ENCODE measurements at places on chromosomes 13 and 19.

- DNase-seq = no peak
Observed at GRCh38 chr19:54670576-54671357, 8.0 kb downstream of the LILRB4 start.

GRCh38 chr19:3119693-3120380, 16.0 kb upstream of the GNA15 start:
- DNase-seq = no peak

DNA sequence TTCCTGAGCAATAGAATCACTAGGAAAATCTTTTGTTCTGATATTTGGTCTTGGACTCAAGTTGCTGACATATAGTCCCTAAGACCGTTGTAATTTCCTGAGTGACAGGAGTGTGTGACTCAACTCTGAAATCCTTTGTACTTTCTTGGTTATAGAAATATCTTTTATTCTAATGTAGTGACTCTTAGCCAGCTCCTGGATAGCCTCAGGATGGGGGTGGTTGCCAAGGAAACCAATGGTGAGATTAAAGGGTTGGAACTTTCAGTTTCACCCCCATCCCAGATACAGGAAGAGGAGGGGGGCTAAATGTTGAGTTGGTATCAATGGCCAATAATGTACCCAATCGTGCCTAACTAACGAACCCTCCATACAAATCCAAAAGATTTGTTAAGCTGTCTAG, 41.8 kb downstream of the MBD3L2B start:
- DNase-seq = no peak

DNA sequence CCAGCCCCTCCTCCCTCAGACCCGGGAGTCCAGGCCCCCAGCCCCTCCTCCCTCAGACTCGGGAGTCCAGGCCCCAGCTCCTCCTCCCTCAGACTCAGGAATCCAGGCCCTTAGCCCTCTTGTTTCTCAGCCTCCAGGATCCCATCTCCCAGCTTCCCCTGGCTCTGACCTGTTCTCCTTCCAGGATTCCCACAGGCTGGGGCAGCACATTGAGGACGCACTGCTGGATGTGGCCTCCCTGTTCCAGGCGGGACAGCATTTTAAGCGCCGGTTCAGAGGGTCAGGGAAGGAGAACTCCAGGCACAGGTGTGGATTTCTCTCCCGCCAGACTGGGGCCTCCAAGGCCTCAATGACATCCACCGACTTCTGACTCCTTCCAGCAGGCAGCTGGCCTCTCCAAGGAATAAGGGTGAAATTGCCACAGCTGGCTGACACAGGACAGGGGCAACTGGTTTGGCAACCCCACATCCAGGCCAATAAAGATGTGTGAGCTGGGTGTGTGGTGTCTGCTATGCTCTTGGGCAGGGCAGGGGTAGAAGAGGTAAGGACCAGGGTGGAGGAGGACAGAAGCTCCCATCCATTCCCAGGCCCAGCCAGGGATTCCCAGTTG, 22.4 kb downstream of the CPT1C start:
- DNase-seq = no peak

- no peak for DNase-seq
Observed at GRCh38 chr13:109917422-109917821, 131.0 kb upstream of the IRS2 start.

GRCh38 chr19:46990991-46991676, 28.5 kb upstream of the NPAS1 start:
- DNase-seq = peak; percentile 17

DNA sequence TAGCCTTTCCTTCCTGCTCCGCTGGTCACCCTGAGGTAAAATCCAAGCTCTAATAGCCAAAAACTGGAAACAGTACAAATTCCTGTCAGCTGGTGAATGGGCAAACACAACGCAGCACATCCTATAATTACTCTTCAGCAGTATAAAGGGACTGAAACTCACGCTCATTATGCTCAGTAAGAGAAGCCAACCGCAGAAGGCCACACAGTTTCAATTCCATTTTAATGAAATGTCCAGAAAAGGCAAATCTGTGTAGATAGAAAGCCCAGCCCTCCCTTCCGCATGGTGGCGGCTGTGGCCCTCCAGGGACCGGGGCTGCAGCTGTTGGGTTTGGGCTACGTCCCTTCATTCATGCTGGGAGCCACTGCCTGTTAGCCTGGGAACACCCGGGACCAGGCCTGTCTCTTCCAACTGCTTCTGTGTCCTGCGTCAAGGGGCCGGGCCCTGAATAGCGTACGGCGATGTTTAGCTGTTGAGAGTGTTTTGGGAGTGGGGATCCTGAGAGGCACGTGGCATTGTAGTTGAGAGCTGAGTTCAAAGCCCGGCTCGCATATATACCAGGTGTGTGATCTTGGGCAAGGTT, 23.5 kb downstream of the NKPD1 start:
- no peak for DNase-seq

DNA sequence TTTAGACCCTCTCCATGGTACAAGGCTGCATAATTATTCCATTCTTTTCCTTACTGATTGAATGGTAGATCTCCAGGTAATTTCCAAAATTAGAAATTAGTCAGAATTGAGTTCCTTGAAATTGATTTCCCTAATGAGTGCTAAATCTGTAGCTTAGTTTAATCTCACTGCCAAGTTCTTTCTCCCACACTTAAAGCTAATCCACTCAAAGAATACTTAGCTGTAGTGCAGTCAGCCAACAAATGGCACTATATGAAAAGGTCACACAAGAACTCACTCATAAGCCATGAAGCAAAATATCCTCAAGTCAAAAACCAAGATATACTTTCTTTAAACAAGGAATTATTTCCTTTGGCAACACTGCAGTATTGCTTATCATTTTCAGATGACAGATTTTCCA, 62.0 kb downstream of the XPO4 start:
- DNase-seq = no peak

- DNase-seq = no peak
Observed at GRCh38 chr13:24911133-24911908, 147.4 kb downstream of the RNF17 start.

DNA sequence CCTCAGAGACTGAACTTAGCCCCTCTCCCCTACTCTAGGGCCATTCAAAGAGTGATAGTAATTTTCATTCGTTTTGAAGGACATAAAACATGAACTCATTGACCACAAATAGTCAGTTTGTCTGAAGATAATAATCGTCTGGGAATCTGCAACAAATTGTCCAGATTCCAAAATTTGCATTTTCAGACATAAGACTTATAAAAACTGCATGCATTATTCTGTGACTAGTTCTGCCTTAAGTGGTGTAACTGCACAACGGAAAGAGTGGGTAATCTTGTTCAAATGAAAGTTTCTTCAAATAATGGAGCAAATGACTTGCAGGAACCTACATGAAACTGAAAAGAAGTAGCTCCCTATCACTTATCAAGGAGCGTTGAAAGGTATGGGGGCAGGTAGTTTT, 8.4 kb downstream of the CSNK1A1L start:
- no peak for DNase-seq

GRCh38 chr13:49029570-49029969, 53.9 kb downstream of the FNDC3A start:
- DNase-seq = no peak

GRCh38 chr13:102970542-102970941, 95.7 kb downstream of the SLC10A2 start:
- DNase-seq = no peak

GRCh38 chr13:59633290-59633689, 530.4 kb downstream of the DIAPH3 start:
- no peak for DNase-seq

DNA sequence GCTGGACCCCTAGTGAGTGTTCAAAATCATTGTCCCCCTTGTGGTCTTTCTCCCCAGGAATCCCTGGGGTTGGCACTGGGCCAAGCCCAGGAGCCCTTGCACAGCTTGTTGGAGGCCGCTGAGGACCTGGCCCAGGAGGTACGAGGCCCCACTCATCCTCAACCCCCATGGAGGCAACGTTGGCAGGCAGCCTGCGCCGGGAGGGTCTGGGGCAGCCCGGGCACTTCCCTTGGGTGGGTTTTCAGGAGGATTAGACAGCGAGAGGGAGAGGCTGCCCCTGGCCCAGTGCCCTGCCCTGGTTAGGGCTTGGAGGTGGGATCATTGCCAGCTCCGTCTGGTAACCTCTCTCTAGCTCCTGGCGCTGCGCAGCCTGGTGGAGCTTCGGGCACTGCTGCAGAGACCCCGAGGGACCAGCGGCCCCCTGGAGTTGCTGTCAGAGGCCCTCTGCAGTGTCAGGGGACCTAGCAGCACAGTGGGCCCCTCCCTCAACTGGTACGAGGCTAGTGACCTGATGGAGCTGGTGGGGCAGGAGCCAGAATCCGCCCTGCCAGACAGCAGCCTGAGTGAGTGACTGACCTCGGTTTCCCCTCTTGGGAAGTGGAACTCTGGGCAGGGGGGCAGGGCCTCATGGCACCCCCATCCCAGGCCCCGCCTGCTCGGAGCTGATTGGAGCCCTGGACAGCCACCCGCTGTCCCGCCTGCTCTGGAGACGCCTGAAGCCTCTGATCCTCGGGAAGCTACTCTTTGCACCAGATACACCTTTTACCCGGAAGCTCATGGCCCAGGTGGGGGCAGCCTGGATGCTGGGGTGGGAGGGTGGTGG, 3.0 kb downstream of the ABCA7 start:
- no peak for DNase-seq

DNA sequence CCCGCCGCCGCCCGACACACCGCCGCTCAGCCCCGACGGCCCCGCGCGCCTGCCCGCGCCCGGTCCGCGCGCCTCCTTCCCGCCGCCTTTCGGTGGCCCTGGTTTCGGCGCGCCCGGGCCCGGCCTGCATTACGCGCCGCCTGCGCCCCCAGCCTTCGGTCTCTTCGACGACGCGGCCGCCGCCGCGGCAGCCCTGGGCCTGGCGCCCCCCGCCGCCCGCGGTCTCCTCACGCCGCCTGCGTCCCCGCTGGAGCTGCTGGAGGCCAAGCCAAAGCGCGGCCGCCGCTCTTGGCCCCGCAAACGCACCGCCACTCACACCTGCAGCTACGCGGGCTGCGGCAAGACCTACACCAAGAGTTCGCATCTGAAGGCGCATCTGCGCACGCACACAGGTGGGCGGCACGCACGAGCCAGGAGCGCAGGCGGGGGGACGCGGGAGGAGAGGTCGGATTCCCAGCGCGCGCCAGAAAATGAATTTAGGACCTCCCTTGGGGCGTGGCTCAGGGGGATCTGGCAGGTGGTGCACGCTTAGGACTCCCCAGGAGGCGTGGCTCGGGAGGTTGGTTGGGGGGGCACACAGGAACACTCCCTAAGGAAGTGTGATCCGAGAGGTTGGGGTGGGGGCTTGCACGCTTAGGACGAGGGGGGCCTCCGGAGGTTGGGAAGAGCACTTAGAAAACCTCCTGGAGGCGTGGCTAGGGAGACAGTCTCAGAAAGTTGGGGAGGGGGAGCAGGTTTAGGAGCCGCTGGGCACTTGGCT, 1.2 kb downstream of the KLF2 start:
- peak; percentile 65 for DNase-seq

GRCh38 chr13:52999093-52999696, 29.4 kb upstream of the OLFM4 start:
- DNase-seq = no peak

DNA sequence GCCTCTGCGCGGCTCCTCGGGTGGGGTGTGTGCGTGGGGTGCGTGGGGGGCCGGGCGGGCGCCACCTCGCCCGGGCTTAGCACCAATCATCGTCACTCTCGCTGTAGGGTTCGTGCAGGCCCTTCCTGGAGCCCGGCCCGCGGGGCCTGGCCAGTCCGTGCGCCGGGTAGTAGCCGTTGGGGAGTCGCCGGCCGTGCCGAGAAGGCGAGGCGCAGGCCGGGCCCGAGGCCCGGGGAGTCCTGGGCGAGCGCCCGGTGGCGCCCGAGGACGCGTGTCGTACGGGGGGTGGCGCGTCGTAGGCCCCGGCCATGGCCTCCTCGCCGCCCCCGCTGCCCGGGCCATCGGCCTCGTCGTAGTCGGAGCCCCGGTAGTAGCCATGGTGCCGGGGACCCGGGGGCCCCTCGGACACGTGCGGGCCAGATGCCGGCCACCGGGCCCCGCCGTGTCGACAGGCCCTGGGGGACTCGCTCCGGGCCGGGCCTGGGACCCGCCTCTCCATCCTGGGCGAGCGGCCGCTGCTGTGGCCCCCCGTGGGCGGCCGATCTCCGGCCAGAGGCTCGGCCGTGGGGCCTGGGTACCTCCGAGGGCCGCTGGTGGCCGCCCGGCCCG, 57.1 kb downstream of the IER2 start:
- no peak for DNase-seq

- DNase-seq = no peak
Observed at GRCh38 chr13:41085961-41086585, 24.8 kb downstream of the WBP4 start.

- no peak for DNase-seq
Observed at GRCh38 chr19:18049385-18049784, 37.3 kb downstream of the IL12RB1 start.

- DNase-seq = no peak
Observed at GRCh38 chr13:26599403-26599802, 41.9 kb downstream of the WASF3 start.

- DNase-seq = no peak
Observed at GRCh38 chr13:24168979-24169378, 8.5 kb downstream of the SPATA13 start.

DNA sequence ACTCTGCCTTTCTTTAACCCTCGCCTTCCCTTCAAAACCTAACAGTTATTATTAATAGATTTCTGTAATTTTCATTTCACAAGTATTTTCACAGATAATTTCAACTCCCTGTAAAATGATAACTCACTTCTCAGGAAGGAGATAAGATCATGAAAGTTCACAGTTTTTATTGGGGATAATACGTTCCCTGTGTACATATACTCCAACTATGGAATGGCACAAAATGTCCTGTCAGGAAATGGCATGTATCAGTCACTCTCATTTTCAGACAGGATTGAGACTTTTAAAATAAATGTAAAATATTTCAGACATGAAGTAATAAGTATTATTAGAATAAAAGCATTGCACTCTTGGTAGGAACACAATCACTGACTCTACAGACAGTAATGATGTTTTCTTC, 932 bp upstream of the TRAPPC2B start:
- DNase-seq = no peak

GRCh38 chr19:55316646-55317045, 8.5 kb downstream of the TMEM150B start:
- DNase-seq = no peak

DNA sequence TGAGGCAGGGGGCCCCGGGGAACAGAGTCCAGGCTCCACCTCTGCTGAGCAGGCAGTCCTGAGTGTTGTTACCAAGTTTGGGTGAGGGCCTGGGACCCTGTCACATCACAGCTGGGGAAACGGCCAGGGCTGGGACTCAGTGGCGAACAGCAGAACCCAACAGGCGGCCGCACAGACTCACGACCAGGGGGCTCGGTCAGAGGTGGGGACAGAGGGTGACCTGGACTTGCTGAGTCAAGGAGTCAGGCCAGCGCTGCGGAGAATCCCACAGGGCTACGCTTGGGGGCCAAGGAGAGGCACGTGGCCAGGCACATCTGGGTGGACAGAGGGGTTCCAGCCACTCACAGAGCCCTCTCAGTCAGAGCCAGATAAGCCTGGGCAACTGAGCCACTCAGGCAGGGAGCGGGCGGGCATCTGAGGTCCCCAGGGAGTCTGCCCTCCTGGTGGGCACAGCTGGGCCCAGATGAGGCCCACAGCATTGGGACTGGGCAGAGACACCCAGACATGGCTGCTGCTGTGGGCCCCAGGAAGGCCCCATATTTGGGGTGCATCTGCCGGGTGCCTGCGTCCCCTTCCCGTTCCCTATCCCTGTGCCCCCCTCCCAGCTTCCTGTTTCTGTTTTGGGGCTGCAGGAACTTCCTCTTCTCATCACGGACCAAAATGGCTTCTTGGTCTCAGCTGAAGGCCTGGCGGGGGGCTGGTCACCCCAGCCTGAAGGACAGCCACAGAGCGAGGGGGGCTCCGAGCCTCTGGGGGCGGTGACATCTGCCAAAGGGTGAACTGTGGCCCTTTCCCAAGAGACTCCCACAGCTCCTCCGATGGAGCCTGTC, 34.0 kb downstream of the CEBPA start:
- no peak for DNase-seq

GRCh38 chr13:112759827-112760226, 70.0 kb downstream of the ATP11A start:
- no peak for DNase-seq

- no peak for DNase-seq
Observed at GRCh38 chr19:1590641-1591397, 1.8 kb downstream of the MBD3 start.
